ENCODE measurements at places on chromosomes 5 and 9. TPM values are rescaled to one million over a fixed set of nuclear protein-coding genes. Genes with fewer than 3 reads are reported as not detected.

DNA sequence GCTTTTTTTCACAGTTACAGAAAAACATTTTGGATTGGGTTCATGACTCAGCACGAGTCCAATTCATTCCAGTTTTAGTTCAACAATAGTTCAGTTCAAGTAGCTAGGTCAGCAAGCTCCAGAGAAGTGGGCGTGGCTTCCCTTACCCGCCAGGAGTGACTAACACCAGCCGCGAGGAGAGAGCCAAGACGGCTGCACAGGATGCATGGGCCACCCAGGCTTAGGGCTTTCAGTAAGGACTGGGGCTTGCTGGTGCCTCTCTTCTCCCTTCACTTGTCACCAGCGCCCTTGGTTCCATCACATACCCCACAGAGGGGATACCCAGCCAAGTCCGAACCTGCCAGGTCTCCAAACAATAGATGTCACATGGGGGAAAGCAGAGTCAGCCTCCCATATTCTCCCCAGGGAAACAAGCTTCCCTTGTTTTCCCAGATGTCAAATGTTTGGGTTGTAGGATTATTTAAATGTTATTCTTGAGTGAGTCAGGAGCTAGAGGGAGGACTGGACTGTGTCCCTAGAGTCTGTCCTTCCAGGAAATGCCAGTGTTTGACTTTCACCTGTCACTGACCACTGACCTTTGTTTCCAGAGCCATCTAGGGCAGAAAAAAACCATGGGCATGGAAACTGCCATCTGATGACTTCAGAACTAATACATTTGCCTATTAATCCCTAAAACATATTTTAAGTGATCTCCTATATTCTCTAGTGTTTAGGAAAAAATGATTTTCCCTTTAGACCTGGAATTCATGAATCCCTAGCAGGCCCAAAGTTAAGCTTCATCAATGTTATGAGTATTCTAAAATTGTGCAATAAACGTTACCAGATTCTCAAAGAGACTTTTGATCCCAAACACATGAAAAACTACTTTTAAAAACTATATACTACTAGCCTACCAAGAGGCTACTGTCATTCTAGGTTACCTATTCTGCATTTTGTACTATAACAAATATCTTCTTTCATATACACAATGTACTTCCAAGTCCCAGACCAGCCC is 51.9 kb downstream of the NIPAL4 start:
- peaks cover 46% of the 10 kb centered on the region for H3K36me3 ChIP-seq
- peaks cover 5% of the 10 kb centered on the region for H3K4me1 ChIP-seq

DNA sequence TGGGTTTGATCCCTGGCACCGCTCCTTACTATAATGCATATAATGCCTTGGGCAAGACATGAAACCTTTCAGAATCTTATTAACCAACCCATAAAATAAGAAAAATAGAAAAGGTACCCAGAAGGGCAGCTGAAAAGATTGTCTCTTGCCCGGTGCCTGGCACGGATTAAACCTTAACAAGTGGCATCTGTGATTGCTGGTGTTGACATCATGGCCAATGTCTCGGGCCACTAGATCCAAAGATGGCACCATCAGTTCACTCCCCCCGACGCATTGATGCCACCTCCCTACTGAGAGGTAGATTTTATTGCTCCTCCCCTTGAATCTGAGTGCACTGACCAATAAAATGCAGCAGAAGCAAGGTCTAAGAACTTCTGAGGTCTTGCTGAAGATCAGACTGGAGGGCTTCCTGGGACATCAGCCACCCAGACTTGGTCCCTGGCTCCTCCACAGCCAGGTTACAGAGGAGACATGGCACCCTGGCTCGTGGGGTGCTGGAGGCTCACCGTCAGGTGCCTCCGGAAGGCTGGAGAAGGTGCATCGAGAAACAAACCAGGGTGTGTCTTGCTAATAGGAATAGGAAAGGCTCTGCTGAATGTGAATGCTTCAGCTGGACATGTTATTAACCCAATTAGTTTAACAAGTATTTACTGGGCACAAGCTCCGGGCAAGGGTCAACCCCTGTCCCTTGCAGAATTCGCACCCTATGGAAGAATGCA is 80.0 kb upstream of the COL5A1 start:
- H3K4me3 ChIP-seq: no peak overlapping the region
- H3K27me3 ChIP-seq: peaks cover 2% of the 10 kb centered on the region
- peaks cover 9% of the 10 kb centered on the region for H3K4me1 ChIP-seq
- no peak overlapping the region for H3K27ac ChIP-seq
- no peaks in the 10 kb centered on the region for H3K36me3 ChIP-seq
- no peak for DNase-seq

The IRX1 gene
- total RNA-seq: not detected

The AJM1 gene
- 6.6 TPM for total RNA-seq
